ENCODE measurements at places on chromosomes 6 and 20.

- no peak for DNase-seq
Observed at GRCh38 chr6:111692327-111693164, 86.9 kb upstream of the TRAF3IP2 start.

DNA sequence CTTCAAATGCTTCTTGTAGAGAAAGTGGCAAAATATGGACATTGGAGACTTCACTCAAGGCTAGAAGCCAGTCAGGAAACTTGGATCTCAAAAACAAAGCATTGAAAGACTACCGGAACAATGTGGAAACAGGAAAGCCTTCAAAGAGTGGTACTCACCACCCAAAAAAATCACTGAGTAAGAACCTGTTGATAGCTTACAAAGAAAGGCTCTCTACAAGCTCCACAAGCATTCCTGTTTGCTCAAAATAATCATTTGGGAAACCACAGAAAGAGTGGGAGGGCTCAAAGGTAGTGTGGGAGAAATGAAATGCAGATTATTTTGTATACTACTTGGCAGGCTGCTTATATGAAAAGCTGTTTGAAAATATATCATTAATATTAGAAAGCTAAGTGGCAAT, 9.5 kb upstream of the DST start:
- no peak for DNase-seq

- no peak for DNase-seq
Observed at GRCh38 chr20:25490656-25491445, 83.4 kb downstream of the GINS1 start.

GRCh38 chr20:19786311-19786710, 28.3 kb downstream of the RIN2 start:
- DNase-seq: no peak

GRCh38 chr6:107618672-107619071, 128.8 kb downstream of the SOBP start:
- no peak for DNase-seq

- DNase-seq: no peak
Observed at GRCh38 chr6:169881976-169882375, 130.6 kb downstream of the ERMARD start.

GRCh38 chr6:131949909-131950766, 1.0 kb downstream of the CCN2 start:
- DNase-seq: no peak

DNA sequence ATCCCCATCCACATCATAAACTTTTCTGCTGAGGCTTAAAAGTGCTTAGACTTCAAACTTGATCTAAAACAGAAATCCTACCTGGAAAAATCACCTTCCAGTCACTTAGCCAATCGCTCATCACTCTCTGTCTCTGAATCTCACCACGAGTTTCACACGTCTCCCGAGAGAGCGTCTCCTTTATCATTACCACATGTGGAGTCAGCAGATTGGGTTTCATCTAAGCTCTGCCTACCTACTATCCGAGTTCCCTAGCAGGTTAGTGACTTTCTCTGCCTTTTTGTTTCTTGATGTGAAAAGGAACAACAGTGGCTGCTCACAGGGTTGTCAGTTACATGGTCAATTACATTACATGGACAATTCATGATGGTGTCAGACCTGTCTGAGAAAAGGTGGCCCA, 286.2 kb downstream of the ESR1 start:
- DNase-seq: no peak

- DNase-seq: no peak
Observed at GRCh38 chr20:5569021-5569420, 181.2 kb upstream of the SHLD1 start.

- peak; percentile 70 for DNase-seq
Observed at GRCh38 chr6:30615219-30615957, 1.7 kb downstream of the PPP1R10 start.

- DNase-seq: no peak
Observed at GRCh38 chr6:40436685-40437604, 150.2 kb downstream of the LRFN2 start.

DNA sequence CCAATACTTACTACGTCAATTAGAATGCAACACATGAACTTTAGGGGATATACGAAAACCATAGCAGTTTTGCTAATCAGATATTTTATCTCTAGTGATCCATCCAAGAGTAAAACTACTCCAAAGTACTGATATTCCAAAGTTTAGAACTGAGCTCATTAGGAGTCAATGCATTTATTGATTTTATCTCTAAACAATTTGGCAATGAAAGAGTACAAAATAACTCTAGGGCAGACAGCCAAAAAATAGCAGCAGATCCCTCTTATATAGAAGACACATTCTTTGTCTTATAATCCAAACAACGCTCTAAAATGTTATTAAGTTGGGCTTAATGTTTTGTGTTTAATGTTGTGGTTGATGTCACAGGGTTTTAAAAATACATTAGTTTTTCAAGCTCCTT, 923.9 kb upstream of the MAN1A1 start:
- no peak for DNase-seq

DNA sequence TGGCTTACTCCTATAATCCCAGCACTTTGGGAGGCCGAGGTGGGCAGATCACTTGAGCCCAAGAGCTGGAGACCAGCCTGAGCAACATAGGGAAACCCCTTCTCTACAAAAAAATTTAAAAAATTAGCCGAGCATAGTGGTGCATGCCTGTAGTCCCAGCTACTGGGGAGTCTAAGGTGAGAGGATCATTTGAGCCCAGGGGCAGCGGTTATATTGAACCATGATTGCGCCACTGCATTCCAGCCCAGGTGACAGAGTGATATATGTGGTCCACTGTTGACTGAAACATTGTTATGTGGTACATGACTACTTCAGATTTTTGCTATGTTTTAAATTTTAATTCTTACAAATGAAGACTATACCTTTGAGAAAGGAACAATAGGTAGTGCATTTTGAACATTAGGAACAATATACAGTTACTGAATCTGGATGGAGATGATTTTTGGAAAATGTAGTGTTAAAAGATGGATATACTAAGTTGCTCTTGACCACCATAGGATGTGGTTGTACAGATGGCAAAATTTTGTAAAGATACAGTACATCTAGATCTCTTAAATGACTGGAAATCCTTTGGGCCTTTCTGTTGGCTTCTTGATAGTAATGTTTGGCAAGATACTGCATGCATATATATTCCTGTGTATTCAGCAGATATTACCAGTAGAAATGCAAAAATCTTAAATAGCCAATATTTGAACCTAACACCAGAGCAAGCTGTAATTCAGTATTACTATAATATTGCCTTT, 35.9 kb downstream of the MAPK14 start:
- DNase-seq: no peak

GRCh38 chr6:168493976-168494375, 53.0 kb downstream of the SMOC2 start:
- no peak for DNase-seq

DNA sequence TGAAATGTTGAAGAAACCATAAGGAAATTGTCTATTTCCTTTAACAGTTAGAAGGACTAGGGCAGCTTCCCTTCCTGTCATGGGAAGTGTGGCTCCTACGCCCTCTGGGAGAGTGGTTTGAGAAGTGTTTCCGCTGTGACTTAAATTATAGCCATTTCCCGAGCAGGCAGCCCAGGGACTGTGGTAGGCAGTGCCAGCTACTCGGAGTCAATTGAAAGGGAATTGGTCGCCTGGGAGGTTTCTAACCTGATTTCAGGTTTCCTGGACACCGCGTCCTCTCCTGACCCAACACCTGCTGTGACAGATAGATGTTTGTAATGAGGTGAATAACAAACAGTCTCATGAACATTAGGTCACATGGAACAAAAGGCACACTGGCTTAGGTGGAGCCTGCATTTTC, 256.1 kb upstream of the PLCB4 start:
- no peak for DNase-seq

- DNase-seq: no peak
Observed at GRCh38 chr20:48617481-48617880, 210.3 kb downstream of the PREX1 start.

DNA sequence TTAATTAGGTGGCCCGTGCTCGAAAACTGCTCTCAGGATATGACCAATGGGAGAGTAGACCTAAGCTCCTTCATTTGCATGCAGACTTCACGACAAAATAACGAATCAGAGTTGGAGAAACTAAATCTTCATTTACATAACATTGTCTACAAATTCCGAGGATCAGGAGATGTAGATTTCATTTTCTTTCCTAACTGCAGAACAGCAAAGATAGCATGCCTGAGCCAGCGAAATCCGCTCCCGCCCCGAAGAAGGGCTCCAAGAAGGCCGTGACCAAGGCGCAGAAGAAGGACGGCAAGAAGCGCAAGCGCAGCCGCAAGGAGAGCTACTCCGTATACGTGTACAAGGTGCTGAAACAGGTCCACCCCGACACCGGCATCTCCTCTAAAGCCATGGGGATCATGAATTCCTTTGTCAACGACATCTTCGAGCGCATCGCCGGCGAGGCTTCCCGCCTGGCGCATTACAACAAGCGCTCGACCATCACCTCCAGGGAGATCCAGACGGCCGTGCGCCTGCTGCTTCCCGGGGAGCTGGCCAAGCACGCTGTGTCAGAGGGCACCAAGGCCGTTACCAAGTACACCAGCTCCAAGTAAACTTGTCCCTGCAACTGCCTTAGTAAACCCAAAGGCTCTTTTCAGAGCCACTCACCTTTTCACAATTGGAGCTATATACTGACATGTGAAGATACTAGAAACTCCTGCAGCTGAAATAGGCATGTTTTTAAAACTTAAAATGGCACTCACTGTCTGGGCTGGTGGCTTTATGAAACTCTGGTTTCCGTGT, 96.5 kb downstream of the HFE start:
- no peak for DNase-seq

- DNase-seq: no peak
Observed at GRCh38 chr6:24385536-24386269, 17.0 kb upstream of the MRS2 start.

DNA sequence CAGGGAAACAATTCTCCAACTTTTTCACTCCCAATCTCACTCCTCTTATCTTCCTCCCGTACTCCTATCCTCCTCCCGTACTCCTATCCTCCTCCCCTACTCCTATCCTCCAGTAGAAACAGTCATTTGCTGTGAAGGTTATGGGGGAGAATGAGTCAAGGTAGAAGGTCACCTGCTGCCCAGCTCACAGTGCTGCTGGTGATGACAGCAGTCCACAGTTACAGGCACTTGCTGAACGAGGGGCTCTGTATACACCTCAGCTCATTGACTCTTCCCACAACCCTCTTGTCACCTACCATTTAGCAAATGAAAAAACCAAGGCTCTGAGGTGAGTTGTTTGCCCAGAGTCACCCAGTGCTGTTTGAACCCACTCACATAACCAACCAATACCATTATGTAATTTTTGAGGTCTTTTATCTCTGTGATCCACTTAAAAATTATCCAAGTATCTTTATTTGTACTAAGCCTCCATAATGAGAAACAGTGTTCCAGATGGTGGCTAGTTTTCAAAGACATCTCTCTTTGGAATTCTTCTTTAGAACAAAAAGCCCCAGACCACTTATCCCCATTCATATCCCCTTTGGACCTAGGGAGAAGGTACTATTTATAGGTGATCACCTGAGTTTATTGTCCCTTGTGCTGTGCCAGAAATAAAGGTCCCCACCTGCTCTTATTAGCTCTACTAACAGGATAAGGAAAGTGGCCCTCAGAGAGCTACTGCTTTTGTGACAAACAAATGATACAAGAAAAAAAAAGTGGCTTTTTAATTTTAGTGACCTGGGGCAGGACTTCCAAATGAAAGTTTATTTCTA, 53.2 kb downstream of the PTPN1 start:
- no peak for DNase-seq

GRCh38 chr6:114288701-114289495, 53.9 kb downstream of the HS3ST5 start:
- DNase-seq: no peak

GRCh38 chr6:134288538-134289203, 29.2 kb downstream of the SGK1 start:
- DNase-seq: peak; percentile 96

GRCh38 chr20:62898970-62899632, 27.2 kb downstream of the DIDO1 start:
- no peak for DNase-seq

- no peak for DNase-seq
Observed at GRCh38 chr6:88476388-88476787, 310.2 kb upstream of the CNR1 start.

DNA sequence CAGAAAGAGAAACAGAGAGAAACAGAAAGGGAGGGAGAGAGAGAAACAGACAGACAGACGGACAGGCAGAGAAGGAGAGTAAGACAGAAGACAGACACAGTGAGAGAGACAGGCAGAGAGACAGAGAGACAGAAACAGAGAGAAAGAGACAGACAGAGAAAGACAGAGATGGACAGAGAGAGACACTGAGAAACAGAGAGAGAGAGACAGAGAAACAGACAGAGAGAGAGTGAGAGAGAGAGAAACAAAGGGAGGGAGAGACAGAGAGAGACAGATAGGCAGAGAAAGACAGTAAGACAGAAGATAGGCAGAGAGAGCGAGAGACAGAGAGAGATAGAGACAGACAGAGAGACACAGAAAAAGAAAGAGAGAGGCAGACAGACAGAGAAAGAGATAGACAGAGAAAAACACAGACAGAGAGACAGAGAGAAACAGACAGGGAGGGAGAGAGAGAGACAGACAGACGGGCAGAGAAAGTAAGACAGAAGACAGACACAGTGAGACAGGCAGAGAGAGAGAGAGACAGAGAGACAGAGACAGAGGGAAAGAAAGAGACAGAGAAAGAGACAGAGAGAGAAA, 753.4 kb upstream of the DEFB115 start:
- no peak for DNase-seq

DNA sequence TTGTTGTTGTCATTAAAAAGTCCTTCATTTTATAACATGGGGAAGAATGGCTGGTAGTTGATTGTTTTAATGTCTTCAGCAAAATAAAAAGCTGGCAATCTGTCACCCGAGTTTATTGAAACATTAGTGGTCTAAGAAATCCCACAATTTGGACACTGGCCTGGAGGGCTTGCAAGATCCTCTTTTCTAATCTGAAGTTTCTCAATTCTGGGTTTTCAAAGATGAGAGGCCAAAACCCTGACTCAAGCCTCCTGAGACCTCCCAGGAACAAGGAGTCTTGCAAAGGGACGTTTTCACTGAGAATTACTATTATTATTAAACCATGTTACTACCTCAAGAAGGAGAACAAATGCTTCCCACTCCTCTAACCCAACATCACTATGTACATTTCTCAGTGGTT, 19.5 kb downstream of the MAP1LC3A start:
- DNase-seq: no peak

DNA sequence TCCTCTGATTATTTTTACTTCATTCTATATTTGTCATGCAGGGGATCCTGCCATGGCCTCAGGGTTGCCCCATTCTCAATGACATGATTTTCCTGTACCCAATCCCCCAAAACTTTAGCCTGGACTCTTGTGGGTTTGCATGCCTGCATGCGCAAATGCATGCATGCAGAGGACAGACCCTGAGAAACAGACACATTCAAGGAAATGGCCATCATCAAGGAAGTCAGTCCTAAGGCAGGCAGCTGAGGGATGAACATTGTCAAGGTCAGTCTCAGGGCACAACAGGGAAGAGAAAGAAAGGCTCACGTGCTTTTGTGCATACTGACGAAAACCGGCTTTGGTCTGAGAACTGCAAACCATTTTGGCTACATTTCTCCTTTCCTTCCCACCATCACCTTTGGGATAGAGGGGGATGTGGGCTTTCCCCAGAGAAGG, 13.1 kb downstream of the NEDD9 start:
- DNase-seq: no peak

GRCh38 chr20:36967636-36968035, 16.1 kb upstream of the SAMHD1 start:
- no peak for DNase-seq
